ENCODE measurements at places on chromosomes 4 and X.

DNA sequence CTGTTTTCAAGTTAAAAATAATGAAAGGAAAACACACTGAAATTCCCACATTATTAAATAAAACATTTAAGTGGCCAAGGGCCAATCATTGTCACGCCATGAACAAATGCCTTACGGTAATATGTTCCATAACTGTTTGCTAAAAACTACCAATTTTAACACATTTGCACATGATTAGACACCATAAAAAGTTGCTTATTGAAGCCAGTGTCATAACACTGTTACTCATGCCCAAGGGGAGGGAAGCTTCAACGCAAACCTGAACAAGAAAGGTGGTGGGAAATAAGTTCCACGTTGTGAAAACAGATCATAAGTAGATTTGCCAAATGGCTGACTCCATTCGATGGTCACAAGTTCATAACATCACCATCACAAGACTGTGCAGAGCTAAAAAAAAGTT is 739.3 kb upstream of the FAM241A start:
- DNase-seq, result no peak

GRCh38 chr4:139851639-139852038 is 186.0 kb downstream of the MGST2 start:
- no peak for DNase-seq

- DNase-seq, result no peak
These were observed 388.3 kb upstream of the MAGEC2 start for GRCh38 chrX:142593361-142593862.

GRCh38 chrX:36407836-36408235 is 488.3 kb downstream of the CFAP47 start:
- no peak for DNase-seq

DNA sequence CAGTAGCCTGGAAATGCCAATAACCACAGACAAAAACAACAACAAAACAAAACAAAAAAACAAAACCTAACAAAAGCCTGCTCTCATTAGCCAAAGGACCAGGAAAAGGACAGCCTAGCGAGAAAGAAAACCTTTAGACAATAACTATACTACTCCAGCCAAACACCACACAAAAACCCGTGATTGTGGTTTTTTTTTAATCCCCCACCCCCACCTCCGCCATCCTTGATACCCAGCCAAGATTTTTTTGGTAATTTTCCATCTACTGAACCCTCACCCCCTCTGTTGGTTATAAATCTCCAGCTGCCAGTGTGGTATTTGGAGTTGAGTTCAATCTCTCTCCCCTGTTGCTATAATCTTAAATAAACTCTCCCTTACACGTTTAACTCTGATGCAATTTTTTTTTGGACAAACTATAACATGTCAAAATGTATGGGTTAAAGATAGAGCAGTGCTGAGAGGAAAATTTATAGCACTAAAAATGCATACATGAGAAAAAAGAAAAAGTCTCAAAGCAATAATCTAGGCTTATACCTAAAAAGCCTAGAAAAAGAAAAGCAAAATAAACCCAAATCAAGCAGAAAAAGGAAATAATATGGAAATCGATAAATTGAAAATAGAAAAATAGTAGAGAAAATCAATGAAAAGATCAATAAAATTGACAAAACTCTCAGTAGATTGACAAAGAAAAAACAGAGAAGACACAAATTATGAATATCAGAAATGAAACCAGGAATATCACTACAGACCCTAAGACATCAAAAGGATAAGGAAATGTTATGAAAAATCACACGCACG is 83.7 kb downstream of the NAT8L start:
- no peak for DNase-seq

DNA sequence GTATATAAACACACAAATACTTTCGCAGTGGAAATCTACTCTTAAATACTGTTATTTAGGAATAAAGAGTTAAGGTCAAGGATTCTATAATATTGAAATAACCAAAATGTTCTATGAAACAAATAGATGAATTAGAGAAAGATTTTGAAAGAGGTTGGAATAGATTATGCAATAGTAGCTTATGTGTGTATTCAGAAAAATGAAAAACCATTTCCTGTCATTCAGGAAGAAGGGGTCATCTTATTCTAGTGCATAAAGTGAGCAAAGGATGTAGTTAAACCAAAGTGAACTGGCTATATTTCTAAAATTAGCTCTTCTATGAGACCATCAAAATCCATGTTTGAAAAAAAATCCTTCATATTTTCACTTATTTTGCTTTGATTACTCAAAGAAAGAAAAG is 30.0 kb upstream of the MYOZ2 start:
- no peak for DNase-seq

DNA sequence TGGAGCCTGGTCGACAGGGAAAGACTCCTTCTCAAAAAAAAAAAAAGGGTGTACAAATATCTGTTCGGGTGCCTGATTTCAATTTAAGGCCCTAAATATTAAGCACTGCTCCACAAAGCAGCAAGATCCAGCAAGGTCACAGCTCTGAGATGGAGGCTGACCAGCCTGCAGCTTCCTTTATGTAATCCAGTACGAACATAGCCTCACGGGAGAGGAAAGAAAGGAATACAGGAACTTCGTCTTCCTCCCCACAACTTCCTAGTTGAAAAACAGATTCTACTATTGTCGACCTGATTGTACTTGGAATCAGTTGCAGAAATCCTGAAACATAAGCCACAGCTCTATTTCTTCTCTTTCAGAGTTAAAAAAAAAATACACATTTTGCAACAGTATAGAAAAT is 53.5 kb upstream of the TBC1D9 start:
- no peak for DNase-seq

- no peak for DNase-seq
These were observed 400.4 kb upstream of the DIPK2B start for GRCh38 chrX:45601052-45601451.

GRCh38 chr4:78482281-78482680 is 69.3 kb upstream of the ANXA3 start:
- no peak for DNase-seq

DNA sequence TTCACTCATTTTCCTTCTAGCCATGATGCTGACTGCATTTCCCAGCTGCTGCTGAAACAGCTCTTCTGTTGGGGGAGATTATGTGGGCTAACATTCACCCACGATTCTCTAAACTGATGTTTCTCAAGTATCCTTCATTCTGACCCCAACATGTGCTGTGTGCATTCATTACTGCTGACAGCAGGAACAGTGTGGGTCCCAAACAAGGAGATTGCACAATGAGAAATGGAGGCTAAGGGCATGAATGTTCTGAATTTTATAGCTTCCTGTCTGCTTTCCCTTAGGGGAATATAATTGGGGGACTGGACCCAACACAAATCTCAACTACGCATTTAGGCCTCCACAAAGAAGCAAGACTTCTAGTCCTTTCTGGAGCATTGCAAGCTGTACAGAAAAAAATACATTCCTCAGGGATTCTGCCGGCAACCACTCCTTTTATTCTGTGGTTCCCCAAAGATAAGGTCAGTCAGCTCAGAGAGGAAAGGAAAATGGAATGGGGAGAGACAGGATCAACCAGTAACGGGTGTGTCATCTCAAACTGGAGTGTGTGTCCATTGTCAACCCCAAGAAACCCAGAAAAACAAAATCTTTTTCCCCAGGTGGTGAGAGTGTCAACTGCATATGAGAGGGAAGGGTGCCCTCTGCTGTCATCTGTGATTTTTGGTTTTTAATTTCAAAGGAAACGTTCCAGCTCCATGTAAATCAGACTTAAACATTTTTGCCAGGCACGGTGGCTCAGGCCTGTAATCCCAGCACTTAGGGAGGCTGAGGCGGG is 81.5 kb upstream of the EGFL6 start:
- DNase-seq, result no peak

DNA sequence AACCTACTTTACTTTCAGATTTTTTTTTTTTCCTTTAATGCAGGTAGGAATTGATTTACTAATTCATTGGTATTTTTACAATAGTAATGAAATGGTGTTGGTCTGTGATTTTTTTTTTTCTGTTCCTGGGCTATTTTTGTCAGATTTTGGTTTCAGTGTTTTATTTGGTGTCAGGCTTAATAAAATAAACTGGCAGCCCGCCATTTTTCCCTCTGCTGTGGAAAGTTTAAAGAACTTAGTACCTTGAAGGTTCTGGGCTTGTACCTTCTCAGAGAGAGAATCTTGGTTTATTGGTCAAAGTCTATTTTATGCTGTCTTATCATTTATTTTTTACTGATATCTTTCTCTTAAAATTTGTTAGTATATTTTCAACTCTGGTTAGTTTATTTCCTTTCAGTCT is 64.0 kb upstream of the RHOH start:
- no peak for DNase-seq

GRCh38 chrX:48892896-48893295 is 4.7 kb downstream of the TIMM17B start:
- DNase-seq, result no peak

- DNase-seq, result no peak
These were observed 92.7 kb downstream of the PJA1 start for GRCh38 chrX:69072486-69073006.

DNA sequence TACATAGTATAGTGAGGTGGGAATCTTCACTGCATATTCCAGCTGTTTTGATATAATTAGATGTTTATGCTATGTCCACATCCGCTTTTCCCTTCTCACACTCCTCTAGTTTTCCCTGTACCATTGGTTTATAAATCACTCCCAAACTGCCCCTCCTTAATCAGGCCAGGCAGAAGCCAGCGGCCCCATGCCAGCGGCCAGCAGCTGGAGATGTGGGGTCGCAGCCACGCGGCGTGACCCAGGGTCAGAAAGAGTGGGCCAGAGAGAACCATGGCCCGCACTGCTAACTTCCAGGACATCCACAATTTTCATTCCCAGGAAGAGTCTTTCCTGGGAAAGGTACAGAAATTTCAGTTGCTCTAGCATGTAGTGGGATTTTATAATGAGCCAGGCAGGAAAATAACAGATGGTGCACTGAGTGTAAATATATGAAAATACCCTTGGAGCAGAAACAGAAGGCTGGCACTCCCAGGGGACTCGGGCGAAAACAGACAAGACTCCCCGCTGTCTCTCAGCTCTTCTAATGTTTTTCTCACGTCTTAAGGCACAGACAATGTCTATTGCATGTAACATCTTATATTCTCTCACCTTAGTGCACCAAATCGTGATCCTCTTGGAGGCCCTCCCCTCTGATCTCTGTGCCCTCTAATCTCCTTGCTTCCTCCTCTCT is 145.9 kb upstream of the ZFP42 start:
- DNase-seq, result no peak

GRCh38 chr4:174697896-174698295 is 131.2 kb downstream of the GLRA3 start:
- DNase-seq, result no peak

DNA sequence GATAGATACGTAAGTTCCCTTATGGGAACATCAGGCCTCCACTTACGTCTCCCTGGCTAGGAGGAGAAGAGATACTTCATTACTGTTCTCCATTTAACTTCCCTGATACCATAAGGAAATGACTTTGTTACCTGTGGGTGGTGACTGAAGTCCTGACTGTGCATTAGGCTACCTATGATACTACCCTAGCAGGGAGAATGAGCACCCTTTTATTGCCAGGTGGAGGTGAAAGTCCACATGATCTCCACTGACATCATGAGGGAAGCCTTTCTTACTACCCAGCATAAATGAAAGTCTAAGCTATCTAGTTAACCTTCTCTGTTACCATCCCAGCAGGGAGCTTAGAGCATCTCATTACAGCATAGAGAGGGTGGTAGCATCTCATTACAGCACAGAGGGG is 24.4 kb upstream of the LAMTOR3 start:
- no peak for DNase-seq
